Fibroblast of lung (primary cell): ENCODE measurements at places on chromosomes 11 and 22. TPM values are rescaled to one million over a fixed set of nuclear protein-coding genes. Genes with fewer than 3 reads are reported as not detected.

DNA sequence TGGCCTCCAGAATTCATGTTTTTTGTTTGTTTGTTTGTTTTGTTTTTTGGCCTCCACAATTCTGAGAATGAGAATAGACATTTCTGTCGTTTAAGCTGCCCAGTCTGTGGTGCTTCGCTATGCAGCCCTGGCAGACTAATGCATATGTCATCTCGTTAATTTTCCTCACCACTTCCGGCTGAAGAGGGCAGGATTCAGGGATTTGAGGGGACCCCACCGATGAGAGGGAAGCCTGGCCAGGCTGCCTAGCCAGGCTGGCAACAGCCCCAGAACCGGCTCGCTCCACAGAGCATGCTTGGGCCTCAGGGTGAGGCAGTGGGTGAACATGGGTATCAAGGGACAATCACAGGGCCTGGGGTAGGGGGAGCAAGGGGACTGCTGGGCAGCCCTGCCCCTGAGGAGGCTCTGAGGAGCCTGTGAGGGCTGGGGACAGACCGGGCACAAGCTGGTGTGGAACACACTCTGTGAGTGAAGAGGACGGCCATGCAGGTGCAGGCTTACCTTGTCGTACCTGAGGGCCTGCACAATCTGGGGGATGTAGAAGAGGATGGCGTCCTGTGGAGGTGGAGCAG, 47.8 kb upstream of the SERPIND1 start:
- DNase-seq = peak; percentile 50
- H3K27ac ChIP-seq = no peak overlapping the region
- H3K36me3 ChIP-seq = peaks cover 18% of the 10 kb centered on the region

The SLCO2B1 gene
- total RNA-seq = under 0.01 TPM in 1 of 2 replicates, not detected in the other

The TIGD3 gene
- total RNA-seq = under 0.01 and 0.17 TPM in 2 replicates

The ESAM gene
- under 0.01 and 0.26 TPM in 2 replicates for total RNA-seq

The SYT7 gene
- 9.2 and 25.9 TPM in 2 replicates for total RNA-seq
